Left ventricle myocardium inferior (tissue), 1 donor: ENCODE measurements at places on chromosomes 11 and 22. TPM values are rescaled to one million over a fixed set of nuclear protein-coding genes. Genes with fewer than 3 reads are reported as not detected.

- peaks cover 30% of the 10 kb centered on the region for H3K4me1 ChIP-seq
- no peaks in the 10 kb centered on the region for H3K27me3 ChIP-seq
- no peak overlapping the region for H3K4me3 ChIP-seq
- peaks cover 8% of the 10 kb centered on the region for H3K36me3 ChIP-seq
Measured at GRCh38 chr22:31127181-31127772, 4.5 kb downstream of the INPP5J start.

DNA sequence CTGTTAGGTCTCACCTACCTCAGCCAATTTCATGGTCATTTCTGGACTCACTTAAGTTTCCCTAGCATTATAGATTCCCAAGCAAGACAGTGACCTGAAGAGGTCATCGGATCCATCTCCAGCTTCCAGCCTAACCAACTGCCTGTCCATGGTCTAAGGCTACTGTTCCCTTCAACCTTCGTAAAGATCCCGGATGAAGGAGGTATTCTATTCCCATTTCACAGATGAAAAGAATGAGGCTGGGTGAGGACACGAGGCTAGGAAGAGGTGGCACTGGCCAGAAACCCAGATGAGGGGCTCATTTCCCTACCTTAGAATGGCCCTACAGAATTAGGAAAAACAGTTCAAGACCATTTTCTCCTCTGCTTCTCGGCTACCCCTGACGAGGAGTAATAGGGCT lies 31.3 kb upstream of the DRD2 start:
- no peaks in the 10 kb centered on the region for H3K36me3 ChIP-seq
- DNase-seq: no peak
- H3K27ac ChIP-seq: no peak overlapping the region

DNA sequence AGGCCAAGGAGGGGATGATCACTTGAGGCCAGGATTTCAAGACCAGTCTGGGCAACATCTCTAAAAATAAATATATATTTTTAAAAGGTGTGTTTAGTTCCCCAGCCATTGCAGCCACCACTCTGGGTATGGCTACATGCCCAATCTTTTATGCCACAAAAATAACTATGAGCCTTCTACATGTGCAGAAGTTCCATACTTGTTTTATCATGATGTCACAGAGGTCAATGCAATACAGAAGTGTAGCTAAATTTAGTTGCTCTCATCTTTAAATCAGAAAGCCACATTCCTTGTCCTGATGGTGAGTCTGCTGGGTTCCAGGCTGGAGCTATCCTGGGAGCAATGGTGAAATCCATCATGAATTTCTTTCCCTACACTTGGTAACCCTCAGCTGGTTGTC lies 436.3 kb downstream of the DYNC2H1 start:
- H3K4me3 ChIP-seq: no peak overlapping the region
- DNase-seq: no peak
- H3K27ac ChIP-seq: peak overlapping the region; percentile 46
- H3K27me3 ChIP-seq: no peaks in the 10 kb centered on the region

DNA sequence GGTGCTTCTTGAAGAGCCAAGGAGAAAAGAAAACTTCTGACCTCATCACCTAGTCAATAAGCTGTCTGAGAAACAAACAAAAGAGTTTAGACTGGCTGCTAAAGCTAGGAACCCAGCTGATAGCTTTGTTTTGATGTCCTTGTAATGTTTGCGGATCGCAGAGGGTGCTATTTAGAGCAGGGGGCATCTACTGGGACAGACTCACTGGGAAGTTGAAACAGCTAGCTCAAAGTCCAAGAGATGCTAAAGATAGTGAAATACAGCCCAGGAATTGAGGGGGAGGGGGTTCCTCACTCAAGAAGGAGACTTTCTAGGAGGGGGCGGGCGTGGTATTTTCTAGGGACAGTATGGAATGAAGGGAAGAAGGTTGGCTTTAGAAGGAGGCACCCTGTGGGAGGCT lies 18.9 kb downstream of the ZBTB16 start:
- H3K4me1 ChIP-seq: peaks cover 100% of the 10 kb centered on the region
- no peak for DNase-seq
- H3K4me3 ChIP-seq: peak overlapping the region; percentile 30
- H3K36me3 ChIP-seq: peaks cover 59% of the 10 kb centered on the region
- peak overlapping the region; percentile 90 for H3K27ac ChIP-seq
- no peaks in the 10 kb centered on the region for H3K27me3 ChIP-seq

GRCh38 chr11:126601136-126601535 lies 245.7 kb downstream of the ST3GAL4 start:
- H3K36me3 ChIP-seq: no peaks in the 10 kb centered on the region
- peaks cover 100% of the 10 kb centered on the region for H3K27me3 ChIP-seq
- H3K27ac ChIP-seq: no peak overlapping the region
- no peak overlapping the region for H3K4me3 ChIP-seq

Gene MAPK11
- 7.8 TPM for total RNA-seq

Gene TBX10
- 0.14 TPM for total RNA-seq

Gene TRIM48
- not detected for total RNA-seq

Gene OR8D4
- not detected for total RNA-seq

Gene HTATIP2
- 17.4 TPM for total RNA-seq

Gene MRGPRX4
- not detected for total RNA-seq
